ENCODE measurements at places on chromosomes 11 and 22.

DNA sequence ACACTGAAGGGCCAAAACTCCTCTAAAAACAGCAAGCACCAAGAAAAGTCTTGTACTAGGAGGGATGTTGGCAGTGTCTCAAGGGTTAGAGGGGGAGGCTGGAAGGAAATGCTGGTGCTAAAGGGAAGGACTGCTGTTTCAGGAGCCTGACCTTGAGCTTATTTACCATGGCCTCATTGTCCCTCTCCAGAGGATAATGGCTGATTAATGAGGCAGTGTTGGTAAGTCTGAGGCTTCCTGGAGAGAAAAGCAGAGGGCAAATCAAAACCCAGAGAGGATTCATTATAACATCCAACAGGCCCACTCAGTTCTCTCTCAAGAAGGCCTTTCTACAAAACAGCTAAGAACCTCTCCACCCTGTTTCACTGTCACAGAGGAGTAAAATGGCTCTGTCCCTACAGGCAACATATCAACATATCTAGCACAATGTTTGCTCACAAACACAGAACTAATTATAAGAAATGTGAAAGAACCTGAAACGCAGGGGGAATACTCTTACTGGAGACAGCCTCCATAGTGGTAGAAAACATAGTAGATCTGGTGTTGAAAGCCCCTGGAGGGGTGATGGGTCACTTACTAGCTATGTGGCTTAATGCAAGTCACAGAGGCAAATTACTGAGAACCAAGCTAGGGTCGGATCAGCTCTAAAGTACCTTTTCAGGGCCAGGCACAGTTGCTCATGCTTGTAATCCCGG is 31.4 kb downstream of the NUMA1 start:
- no peak for DNase-seq

GRCh38 chr11:106231591-106231990 is 154.1 kb downstream of the AASDHPPT start:
- no peak for DNase-seq

DNA sequence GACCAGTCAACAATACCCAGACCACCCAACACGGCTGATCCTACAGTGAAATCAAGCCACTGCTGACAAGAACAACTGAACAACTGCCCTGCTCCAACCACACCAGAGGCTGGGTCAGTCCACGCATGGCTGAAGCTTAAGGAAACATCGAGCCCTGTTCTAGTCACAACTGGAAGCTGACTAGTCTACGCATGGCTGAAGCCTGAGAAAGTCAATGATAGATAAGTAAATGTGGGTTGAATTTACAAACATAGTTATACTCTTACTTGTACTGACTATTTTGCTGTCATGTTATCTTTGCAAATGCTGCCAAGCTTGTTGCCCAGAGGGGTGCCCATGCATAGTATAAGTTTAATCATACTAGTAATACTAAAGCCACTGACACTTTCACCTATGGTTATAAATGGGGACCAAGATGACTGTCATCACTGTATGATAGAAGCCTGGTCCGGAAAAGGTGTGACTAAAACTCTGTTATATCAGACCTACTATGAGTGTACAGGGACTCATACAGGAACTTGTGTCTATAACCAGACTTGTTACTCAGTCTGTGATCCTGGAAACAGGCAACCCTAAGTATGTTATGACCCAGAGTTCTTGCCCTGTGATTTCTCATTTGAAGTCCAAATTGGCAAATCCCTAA is 43.4 kb upstream of the GLYAT start:
- no peak for DNase-seq

DNA sequence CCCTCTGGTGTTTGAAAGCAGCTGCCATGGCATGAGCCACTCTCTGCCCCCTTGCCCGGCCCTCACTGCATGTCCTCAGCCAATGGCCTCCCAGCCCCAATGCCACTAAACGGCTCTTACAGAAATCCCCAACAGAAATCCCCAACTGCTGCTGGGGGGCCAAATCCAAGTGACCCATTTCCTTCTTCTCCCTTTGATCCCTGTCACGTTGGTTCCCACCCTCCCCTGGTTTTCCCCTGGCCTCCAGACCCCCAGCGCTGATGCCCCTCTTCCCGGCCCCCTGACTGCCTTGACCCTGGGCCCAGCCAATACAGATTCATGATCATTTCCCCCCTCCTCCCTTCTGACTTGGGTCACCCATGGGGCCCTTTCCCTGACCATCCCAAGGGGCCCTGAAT is 30.9 kb downstream of the IGLL1 start:
- no peak for DNase-seq

DNA sequence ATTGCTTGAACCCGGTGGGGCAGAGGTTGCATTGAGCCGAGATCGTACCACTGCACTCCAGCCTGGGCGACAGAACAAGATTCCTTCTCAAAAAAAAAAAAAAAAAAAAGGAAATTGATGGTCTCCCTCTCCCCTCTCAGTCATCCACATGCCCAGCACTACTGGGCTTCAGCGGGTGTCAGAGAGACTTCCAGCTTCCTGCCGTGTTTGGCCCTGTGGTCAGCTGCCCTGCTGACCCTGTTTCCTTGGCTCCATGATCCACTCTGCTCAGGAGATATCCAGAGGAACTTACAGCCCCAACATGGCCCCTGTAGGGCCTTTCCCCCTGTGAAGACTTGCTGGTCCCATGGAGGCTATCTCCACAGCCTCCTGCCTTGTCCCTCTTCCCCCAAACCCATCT is 6.1 kb upstream of the PNPLA3 start:
- DNase-seq = no peak

- no peak for DNase-seq
These were observed 70.4 kb downstream of the IGLL1 start for GRCh38 chr22:23509571-23510302.

DNA sequence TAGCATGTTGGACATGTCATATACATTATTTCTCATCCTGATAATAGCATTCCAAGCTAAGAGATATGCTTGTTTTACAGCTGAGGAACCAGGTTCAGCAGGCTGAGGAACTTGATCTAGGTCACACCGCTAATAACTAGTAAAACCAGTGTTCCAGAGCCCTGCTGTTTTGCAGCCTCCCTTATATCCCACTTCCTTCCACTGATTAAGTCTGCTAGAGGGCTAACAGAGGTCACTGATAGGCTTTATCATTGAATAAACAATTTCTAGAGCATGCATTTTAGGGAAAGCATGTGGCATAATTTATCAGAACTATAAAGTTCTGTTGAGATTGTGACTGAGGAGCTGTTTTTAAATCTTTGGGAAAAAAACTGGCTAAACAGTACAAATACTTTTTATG is 54.0 kb downstream of the UVRAG start:
- DNase-seq = no peak

DNA sequence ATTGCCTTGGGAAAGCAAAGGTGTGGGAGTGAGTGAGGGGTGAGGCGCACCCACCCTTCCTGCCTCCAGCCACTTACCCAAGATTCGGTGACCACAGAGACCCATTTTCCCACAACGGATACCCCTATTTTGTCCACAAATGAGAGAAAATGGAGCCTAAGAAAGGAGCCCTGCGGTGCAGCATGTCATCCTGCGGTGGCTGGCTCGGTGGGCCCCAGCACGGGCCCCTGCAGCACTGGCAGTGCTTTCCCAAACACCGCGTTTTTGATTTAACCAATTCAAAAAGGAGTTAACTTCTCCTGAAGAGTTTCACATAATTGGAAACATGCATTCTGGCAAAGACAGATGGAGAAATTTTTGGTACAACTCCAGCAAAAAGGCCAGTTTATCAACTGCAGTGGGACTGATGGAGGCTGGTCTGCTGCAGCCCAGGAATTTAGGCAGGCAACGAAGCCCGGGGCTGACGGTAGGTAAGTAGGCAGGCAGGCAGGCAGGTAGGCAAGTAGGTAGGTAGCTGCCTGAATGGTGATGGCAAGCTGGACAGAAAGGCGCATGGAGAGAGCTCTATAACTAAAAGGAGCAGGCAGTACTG is 84.2 kb downstream of the FDX1 start:
- no peak for DNase-seq

DNA sequence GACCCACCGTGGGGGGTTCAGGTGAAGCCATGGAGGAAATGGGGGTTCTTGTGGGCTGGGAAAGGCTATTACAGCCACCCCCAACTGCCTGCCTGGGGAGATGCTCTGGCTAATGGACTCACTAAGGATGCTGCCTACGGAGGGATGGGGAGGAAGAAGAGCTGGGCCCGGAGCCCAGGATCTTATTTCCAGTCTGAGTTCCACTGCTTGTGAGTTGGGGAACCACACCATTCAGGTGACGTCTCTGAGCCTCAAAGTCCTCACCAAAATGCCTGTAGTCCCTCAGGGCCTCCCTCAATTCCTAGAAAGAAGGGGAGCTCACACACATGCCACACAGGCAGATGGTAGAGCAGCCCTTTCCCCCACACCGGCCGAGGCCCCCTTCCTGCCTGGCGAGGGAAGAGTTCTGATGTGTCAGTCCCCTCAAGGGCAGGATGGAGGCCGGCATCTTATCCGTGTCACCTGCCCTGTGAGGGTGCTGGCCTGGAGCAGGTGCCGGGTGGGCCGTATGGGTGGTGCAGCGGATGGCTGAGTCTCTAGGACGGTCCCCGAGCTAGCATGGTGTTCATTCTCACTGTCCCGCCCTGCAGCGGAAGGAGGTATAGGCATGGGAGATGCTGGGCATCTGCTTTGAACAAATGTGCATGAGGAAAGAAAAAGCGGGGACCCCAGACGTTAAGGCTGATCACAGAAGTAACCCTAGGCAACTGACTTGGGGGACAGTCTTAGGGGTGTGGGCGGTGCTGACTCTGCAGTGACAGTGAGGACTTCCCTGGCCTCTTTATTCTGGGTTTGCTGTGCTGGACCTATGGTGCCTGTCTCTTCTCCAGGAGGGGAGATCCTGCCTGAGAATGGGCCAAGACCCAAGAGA is 15.7 kb downstream of the MRGPRF start:
- no peak for DNase-seq

DNA sequence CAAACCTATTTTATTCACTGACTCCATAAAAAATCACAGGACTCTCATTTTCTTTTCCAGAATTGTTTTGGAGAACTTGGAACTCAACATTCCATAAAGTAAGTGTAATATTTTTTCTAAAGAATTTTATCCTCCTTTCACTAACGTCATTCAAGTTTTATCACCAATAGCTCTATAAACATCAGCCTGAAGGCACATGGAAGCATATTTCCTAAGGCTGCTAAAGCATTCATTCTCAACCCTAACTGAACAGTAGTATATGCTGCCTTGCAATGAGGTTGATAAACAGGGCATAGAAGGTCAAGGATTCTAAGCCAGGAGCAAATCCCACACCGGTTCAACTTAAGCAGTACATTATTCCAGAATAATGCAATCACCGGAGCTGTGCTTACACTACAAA is 273.9 kb downstream of the RAB38 start:
- no peak for DNase-seq

- no peak for DNase-seq
These were observed 72.7 kb downstream of the BRD1 start for GRCh38 chr22:49754696-49755630.

GRCh38 chr22:23204541-23205157 is 24.3 kb downstream of the BCR start:
- no peak for DNase-seq

DNA sequence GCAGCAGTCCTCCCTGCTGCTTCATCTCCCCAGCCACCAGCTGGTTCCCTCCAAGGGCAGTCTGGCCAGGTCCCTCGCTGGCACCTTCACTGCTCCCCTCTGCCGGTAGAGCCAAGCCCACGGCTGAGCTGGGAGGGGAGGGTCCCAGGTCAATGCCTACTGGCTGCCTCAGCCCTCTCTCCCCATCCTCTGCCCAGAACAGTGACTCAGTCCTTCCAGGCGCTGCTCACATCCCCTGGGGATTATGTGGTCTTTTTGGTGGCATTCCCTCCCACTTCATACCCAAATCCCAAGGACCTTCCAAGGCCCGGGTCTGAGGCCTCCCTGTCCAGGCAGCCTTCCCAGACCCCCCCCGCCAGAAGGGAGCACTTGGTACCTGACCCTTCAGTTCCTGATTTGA is 44.9 kb downstream of the WNT7B start:
- peak; percentile 16 for DNase-seq

DNA sequence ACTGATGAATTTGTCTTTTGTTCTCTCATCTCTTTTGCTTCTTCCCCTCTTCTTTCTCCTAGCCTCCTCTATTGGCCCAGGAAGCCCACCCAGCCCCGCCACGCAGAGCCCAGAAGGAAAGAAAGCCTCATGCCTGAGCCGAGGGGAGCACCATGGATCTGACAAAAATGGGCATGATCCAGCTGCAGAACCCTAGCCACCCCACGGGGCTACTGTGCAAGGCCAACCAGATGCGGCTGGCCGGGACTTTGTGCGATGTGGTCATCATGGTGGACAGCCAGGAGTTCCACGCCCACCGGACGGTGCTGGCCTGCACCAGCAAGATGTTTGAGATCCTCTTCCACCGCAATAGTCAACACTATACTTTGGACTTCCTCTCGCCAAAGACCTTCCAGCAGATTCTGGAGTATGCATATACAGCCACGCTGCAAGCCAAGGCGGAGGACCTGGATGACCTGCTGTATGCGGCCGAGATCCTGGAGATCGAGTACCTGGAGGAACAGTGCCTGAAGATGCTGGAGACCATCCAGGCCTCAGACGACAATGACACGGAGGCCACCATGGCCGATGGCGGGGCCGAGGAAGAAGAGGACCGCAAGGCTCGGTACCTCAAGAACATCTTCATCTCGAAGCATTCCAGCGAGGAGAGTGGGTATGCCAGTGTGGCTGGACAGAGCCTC is 3.8 kb downstream of the ZBTB16 start:
- DNase-seq = no peak

DNA sequence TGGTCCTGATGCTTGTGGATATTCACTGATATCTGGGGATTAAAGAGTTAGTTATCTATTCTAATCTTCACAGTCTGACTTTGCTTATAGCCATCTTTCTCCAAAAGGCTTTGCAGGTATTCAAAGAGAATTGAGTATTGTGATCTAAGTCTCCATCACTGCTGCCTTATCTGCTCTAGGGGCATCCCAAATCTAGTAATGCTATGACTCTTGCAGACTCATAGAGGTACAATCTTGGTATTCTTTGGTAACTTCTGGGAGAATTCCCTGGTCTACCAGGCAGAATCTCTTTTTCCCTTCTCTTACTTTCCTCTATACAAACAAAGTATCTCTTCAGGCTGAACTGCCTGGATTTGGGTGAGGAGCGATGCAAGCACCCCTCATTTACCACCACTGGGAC is 746.3 kb downstream of the JRKL start:
- no peak for DNase-seq

DNA sequence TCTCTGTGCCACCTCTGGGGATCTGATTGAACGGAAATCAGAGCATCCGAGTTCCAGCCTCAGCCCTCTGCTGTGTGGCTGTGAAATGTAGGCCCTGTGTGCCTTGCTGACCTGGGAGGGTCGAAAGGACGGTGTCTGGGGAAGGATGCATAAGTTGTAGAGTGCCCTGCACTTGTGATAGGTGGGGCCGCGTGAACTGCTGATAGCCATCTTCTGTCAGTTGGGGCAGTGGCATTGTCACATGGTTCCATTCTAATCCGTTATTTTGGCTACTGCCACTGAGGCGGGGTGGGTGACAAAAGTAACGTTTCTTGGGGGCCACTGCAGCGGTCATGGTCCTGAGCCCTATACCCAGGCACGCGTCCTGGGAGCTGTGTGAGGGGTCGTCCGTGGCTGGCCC is 63.4 kb downstream of the LRP5 start:
- no peak for DNase-seq

- DNase-seq = no peak
These were observed 1233.0 kb downstream of the JRKL start for GRCh38 chr11:97622795-97623194.

All from amniotic stem cell (primary cell).